ENCODE measurements at places on chromosomes 16 and 17.

DNA sequence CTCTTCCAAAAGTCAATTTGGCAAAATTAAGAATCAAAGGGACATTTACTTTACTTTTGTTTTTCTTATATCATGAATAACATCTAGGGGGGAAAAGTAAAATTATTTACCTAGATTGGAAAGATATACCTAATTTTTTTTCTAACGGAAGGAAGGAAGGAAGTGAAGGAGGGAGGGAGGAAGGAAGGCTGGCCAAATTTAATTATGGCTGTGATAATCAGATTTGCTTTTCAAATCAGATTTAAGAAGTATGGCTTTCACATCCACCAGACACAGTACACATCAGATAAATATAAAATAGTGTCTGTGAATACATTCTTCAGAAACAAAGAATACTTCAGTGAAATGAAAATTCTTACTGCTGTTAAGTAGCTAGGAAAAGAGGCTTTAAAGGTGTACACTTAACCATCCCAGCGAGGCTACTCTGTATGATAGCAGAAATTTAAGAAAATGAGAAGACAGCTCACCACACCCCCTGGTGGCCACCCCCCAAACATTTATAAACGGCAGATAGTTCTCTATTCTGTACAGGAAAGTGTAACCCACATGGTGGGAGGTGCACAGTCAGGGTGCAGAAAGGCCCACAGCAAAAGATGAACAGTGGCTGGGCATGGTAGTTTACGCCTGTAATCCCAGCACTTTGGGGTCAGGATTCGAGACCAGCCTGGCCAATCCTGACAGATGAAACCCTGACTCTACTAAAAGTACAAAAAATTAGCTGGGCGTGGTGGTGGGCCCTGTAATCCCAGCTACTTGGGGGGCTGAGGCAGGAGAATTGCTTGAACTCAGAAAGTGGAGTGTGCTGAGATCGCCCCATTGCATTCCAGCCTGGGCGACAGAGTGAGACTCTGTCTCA, 150.8 kb downstream of the SSH2 start:
- ATAC-seq, result peak; percentile 96

DNA sequence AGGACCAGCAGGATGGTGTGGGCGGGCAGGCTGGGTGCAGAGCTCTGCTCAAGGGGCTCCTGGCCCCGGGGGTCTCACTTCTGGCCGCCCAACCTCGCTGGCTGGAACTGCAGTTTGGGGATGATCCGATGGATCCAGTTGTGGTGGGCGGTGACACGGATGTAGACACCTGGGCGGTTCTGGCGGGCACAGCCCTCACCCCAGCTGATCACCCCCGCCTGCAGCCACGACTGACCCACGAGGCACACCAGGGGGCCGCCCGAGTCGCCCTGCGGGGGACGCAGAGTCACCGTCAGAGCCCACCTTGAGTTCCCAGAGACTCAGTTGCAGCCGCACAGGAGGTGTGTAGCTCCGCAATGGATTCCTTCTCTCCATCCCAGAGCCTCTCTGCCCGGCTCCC, 7.5 kb downstream of the PRSS27 start:
- ATAC-seq, result no peak

GRCh38 chr17:21295036-21295952, 10.8 kb downstream of the MAP2K3 start:
- ATAC-seq, result no peak

DNA sequence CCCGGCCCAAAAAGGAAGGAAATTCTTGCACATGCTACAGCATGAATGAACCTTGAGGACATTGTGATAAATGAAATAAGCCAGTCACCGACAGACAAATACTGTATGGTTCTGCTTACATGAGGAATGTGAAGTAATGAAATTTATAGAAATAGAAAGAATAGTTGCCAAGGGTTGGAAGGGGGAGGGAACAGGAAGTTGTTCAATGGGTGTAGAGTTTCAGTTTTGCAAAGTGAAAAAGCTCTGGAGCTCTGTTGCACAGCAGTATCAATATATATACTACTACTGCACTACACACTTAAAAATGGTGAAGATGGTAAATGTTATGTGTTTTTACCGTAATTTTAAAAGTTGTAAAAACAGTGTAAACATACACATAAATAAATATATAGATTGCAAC, 43.7 kb downstream of the PKD1L3 start:
- no peak for ATAC-seq

DNA sequence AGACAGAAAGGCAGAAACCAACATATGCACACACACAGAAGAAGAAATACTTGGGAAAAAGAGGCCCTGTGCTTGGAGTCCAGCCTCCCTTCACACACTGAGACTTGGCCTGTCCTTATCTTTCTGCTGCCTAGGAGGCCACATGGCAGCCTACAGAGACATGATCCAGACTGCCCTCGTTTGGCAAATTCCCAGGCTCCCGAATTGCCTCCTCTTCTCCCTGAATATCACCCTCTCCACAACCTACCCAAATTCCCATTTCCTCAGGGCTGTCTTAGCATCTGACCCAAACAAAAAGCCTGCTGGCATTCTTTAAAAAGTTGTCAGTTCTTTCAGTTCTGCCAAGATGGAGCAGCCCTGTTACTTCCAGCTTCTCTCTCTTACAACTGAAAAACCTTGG, 59.8 kb downstream of the DNAH17 start:
- no peak for ATAC-seq

DNA sequence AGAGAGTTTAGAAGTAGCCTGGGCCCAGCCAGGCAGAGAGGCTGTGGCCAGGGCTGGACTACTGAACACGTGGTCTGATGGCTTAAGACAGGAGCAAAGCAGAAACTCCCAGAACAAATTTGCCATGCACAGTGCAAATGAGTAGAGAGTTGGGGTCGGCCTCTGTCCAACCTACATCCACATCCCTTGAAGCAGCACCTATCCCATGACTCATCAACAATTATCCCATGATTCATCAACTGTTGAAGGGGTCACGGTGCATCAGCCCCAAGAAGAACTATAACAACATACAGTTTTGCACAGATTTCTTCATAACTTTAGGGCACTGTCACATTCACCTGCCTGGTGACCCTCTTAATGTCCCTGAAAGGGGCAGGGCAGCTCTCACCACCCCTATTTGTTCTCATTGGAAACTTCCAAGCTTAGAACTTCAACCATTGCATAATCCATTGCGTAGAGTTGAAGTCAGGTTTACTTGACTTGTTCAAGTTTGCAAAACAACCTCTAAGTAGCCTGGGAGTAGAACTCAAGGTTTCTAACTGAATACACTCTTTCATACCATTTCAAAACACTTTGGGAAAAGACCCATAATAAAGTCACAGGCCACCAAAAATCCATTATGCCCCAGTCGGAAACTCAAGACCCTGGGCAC, 235.2 kb upstream of the CDH5 start:
- ATAC-seq, result no peak

- ATAC-seq, result no peak
Observed at GRCh38 chr16:82655720-82656490, 29.1 kb downstream of the CDH13 start.

GRCh38 chr17:40372031-40372430, 7.5 kb upstream of the GJD3 start:
- ATAC-seq, result no peak

DNA sequence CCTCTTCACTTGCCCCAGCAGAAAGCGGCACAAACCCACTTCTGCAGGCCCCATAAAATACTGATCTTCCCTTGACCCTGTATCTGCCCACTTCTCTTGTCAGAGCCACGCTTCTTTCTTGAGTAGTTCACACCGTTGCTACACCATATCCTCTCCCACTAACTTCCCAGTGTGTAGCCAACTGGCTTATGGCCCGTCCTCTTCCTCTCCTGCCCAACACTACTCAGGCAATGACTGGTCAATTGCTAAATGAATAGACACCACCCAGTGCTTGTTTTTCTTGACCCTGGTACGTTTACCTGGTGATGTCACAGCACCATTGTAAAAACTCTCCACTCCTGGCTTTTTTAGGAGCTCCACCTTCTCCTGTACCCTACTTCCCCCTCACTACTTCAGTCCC, 86.9 kb downstream of the NDEL1 start:
- ATAC-seq, result no peak

- peak; percentile 55 for ATAC-seq
Observed at GRCh38 chr16:88781140-88782077, 3.6 kb downstream of the PIEZO1 start.

DNA sequence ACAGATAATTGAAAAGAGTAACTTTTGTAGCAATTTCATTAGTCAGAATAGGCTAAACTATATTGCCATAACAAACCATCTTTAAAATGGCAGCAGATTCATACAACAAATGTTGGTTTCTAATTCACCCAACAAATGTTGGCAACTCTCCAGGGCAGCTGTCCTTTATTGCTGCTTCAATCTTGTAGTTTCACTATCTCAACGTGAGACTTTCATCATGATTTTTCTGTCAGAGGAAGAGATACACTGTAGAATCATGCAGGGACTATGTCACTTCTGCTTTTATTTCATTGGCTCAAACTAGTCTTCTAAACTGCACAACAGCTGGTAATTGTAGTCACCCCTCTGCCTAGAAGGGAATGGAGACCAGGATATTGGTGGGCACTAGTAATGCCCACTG, 174.2 kb downstream of the TANC2 start:
- no peak for ATAC-seq

GRCh38 chr16:84339766-84340165, 28.6 kb upstream of the ATP2C2 start:
- no peak for ATAC-seq

DNA sequence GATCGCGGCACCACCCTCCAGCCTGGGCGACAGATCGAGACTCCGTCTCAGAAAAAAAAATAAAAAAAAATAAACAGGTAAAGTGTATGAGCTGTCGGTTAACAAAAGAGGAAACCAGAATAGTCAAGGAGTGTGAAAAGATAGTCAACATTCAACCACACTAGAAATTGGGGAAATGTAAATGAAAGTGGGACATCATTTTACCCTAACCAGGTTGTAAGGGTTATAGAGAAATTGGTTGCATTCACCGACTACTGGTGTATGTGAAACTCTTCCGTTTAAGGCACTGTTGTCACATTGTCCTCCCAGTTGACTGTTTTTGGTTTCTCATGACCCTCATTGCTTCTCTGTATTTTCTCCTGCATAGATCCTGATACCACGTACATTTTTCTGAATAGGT, 62.8 kb downstream of the RABEP1 start:
- ATAC-seq, result no peak

DNA sequence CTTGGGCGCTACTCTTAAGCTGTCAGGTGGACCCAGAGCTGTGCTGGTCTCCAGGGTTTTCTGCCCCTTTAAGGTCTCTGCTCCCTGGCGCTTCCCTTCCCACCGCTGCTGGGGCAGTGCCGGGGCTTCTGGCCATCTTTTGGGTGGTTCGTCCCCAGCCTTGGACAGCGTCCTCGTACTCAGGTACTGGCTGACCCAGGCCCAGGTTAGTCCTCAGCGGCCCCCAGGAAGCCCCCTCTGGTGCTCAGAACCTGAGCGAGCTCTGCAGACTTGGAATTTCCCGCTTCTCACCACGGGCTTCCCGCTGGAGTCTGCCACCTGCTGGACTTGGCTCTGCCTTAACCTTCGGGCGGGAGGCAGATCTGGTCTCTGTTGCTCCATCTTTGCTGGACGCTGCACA, 94.1 kb upstream of the ZNF750 start:
- ATAC-seq, result no peak

DNA sequence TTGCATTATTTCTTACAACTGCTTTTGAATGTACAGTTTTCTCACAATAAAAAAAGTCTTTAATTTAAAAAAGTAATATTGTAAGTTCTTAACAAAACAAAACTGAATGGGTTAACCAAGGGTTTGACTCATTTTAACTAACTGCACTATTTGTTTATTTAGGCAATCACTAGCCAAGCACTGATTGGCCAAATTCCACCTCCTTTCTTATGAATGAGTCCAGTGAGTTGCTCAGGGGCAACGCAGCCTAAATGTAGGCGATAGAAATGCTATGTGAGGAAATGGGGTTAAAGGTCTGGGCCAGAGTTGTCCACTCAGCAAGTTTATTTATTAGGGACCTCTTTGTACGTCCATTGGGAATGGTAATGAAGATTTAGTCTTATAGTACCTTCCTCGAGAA, 89.6 kb upstream of the MAF start:
- no peak for ATAC-seq

DNA sequence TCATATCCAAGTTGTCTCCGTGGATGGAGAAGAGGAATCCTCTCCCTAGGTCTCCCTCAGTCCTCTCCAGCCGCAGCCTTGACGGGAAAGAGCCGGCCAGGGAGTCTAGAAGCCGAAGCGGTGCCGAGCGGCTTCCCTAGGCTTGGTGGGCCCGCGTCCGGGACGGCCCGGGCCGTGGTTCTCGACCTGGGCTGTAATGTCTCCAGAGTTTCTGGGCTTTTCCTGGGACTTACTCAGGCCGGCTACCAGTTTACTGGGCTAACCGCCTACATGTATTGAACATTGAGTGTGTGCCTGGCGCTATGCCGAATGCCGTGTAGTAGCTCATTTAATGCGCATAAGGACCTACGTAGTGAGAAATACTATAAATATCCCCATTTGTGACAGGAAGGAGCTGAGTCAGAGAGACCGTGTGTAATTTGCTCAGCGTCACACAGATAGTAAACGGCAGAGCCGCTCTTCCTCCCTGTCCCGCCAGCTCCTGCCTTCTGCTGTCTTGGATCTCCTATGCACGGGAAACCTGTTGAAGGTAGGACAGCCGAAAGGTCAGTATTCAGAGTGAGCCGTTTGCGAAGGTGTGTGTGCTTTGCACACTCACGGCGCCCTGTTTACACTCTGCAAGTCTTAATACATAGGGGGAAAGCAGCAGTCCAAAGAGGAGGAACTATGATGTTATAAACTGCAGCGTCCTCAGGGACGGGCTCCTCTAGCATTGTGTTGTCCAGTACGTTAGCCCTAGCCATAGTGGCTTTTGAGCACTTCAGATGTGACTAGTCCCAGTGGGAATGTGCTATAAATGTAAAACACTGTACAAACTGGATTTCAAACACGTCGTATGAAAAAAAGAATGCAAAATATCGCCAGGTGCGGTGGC, 723 bp upstream of the SPAG5 start:
- ATAC-seq, result peak; percentile 86

GRCh38 chr17:39629898-39630297, 3.1 kb downstream of the PPP1R1B start:
- no peak for ATAC-seq

DNA sequence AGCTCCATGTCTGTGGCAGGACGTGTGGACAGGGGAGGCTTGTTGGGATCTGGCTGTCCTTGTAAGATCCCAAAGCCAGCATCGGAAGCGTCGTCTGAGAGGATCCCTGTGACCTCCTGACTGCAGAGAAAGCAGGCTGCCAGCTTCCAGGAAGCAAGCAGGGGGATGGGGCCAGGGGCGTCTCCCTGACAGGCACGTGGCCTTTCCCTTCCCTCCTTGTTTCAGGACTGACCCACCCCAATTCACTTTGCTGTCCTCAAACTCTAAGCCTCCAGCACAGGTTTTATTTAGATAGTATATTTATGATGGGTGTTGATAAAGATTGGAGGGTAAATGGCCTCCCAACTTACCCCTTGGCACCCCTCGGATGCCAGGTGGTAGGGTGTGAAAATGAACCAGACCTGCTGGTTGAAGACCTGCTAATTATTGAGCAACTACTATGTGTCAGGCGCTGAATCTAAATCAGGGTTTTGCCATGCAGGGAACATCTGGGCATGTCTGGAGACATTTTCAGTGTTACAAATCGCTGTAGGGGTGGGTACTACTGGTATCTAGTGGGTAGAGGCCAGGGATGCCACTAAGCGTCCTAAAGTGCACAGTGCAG, 24.5 kb downstream of the SOCS1 start:
- no peak for ATAC-seq

GRCh38 chr16:57743458-57743857, 7.9 kb downstream of the KATNB1 start:
- no peak for ATAC-seq
